Kasumi-1 (cell line): ENCODE measurements at places on chromosomes 7 and 10.

GRCh38 chr7:80748363-80749042 is 110.1 kb downstream of the CD36 start:
- no peak for DNase-seq

DNA sequence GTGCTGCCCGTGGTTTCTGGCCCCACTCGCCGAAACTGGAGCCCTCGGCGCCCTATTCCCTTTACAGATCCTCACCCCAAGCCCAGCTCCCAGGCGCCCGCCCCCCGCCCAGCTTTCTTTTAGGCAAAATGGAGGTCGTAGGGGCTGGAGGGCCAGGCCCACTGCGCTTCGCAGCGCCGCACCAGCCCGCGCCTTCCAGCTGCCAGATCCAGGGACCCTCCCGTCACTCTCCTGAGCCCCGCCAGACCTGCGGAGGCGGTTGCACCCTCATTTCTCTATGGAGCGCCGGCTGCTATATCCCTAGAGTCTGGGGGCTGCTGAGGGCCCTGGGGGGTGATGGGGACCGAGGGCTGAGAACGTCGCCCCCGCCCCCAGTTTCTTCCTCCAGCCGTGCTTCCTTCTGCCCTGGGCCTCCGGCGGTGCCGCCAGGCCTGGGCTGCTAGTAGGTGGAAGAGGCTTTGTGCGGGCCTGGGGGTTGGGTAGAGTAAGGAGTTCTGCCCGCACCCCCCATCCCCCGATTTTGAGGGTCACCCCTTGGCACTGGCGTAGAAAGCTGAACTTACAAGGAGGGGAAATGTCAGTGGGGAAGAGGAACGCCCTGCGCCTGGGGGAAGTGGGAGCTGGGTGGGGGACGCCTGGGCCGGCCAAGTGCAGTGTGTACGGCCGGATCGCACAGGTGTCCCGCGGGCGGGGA is 1.0 kb downstream of the GNB2 start:
- DNase-seq: no peak

- DNase-seq: no peak
Measured at GRCh38 chr7:46909601-46910051, 672.3 kb downstream of the TNS3 start.

DNA sequence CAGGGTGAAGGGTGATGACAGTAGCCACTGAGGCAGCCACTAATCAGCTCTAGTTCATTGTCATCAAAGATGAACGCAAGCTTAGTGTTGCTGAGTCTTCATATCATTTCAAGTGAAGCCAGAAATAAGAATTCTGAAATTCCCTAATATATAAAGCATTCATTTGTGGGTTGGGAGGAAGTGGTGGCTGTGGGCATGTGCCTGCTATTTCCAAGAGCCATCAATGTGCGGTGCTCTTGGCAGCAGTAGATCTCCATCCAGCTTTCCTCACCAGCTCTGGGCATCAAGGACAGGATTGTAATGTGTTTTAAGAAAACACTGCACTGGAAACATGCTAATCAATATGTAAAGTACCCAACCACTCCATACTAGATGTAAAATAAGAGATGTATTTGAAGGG is 202.5 kb upstream of the AHR start:
- no peak for DNase-seq

GRCh38 chr7:19116121-19117090 is 1.0 kb downstream of the TWIST1 start:
- no peak for DNase-seq

GRCh38 chr7:15686295-15686956 is at the start of gene MEOX2:
MEOX2 (minus strand) TSS chr7:15686683; CDS start chr7:15686402, 281 bp downstream.
- no peak for DNase-seq
